ENCODE measurements at places on chromosomes 7 and 10.
A peak's percentile ranks its signal among the peaks of the same experiment; 100 is the strongest.

GRCh38 chr10:73897693-73898092 is 13.2 kb upstream of the PLAU start:
- no peak for DNase-seq

GRCh38 chr10:104387130-104387888 is 33.7 kb downstream of the CFAP58 start:
- peak; percentile 33 for DNase-seq

GRCh38 chr7:36045830-36046341 is 107.2 kb upstream of the EEPD1 start:
- no peak for DNase-seq

DNA sequence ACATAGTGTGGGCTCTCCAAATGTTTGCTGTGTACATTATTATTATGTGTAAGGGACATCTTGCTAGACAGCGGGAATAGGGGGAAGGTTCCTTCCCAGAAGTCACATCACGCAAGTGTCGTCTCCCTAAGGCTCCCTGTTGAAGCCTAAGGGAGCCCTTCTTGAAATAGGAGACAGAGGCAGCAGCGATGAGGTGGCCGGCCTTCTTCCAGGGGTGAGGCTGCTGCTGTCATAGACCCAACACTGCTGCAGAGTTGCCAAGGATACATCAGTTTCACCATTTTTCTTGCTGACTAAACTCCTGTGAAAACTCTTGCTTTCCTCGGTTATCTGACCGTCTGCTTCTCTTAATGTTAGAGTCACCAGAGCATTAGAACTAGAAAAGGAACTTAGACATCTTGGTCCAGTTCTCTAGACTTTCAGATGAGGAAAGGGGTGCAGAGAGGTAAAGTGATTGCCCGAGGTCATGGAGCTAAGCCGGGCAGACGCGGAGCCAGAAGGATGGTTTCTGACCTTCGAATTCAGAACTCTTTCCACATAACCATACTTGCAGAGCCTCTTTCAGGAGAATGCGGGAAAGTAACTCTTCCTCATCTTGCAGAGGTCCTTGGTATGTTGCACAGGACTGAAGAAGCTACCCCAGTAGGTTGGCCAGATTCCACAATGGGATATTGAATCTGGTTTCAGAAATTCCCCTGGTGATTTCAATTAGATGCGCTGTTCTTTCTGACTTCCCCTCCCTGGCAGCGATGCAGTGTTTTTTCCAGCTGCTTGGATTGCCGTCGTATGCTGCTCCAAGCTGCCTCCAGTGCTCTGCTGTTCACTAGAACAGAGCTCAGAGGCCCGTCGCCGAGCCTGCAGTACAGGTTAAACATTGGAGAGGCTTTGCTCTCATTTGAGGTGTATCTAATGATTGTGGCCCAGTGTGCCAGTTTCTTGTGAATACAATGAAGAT is 217.1 kb downstream of the CAMK1D start:
- no peak for DNase-seq

GRCh38 chr7:87935384-87935706 is 1.3 kb downstream of the ADAM22 start:
- no peak for DNase-seq

DNA sequence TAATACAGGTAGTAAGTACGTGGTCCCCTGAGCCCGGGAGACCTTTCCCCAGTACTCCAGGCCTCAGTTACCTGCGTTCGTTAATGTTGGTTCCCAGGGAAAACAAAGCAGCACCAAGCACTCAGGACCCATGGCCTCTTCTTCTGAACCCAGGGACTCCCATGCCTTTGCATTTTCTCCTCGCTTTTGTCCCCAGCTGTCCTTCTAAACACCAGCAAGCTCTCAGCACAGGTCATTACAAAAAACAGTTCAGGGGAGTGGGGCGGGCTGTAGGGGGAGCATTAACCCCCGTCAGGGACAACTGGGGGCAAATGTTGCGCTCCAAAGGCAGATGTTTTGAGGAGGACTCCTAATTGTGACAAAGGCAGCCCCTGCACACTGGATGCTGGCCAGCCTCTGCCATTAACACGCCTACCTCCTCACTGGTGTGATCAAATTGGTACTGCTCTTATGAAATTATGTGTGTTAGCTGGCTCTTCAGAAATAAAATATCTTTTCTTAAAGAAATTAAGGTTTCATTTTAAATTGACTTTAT is 80.5 kb upstream of the LRGUK start:
- no peak for DNase-seq

GRCh38 chr7:91922857-91923256 is 17.8 kb upstream of the AKAP9 start:
- DNase-seq: no peak

DNA sequence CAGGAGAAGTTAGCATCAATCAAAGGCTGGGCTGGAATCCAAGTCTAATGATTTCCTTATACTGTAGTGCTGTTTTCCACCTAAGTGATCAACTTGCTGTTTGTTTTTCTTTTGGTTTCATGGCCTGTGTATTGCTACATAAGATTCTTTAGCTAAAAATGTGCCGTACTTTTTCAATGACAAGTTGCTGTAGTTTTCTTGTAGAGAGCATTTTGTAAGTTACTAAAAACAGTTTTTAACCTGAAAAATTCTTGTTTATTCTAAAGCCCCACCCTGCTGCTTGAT is 1.3 kb downstream of the HELLS start:
- DNase-seq: no peak

DNA sequence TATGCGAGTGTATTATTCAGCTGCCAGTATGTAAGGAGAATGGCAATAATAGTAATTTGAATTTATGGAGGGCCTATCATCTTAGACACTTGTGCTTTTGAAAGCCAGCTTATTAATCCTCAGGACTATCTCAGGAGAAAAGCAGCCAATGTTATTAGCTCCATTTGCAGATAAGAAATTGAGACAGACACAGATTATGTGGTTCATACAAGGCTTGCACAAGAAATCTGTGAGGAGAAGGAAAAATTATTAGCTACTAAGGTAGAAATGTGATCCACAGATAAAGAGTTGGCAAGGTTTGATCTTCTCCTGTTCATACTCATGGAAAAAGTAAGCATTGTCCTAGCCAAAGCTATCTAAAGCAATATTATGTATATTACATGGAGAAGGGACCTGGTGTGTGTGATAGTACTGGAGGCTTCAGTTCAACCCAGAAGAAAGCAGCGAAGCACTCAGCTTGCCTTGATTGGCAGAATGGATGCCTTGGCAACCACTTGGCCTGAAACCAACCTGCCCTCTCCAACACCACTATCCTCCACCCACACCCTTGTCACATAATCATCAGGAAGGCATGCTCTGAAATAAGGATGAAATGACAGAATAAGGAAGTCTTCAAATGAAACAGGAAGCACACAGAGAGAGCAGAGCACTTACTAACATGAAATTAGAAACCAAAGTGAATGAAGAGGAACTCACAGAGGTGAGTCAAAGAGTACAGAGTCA is 18.0 kb downstream of the MACC1 start:
- peak; percentile 87 for DNase-seq

DNA sequence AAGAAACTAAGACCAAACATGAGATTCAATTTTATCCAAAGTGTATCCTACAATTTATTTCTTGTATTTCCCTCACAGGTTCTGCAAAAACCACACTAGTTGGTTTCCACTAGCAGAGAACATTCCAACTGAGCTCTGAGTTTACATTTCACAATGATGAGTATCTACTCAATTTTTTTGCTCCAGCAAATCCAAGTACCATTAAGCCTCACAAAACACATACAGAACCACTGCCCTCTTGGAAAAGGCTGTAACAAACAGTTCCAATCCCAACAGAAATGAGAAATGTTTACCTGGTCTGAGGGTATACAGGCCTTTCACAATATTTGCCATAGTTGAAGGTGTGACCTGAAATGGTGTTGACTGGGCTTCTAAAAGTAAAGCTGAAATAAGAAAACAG is 59.9 kb downstream of the CACUL1 start:
- DNase-seq: no peak

- DNase-seq: no peak
Observed at GRCh38 chr7:148729984-148730733, 31.5 kb downstream of the CUL1 start.

All from NB4 (cell line).